GM10248 (cell line): ENCODE measurements at places on chromosomes 7 and 10.

DNA sequence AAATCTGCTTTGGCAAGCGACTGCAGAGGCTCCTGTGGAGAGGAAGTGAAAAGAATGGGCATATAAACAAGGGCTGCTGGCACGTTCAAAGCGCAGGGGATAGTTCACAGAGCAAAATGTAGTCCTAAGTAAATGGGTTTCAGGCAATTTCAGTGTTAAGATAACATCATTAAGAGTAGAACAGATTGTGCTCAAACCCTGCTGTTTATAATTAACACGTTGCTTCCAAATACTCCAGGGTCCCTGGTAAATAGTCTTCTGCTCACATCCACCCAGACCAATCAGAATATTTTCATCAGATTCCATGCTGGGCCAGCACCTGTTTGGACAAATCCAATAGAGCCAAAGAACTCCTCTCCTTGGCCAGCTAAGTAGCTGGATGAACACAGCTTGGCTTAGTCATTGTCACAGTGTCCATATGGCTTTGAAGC lies 81.4 kb downstream of the ORC5 start:
- DNase-seq: no peak

GRCh38 chr7:681551-682307 lies 44.8 kb upstream of the DNAAF5 start:
- no peak for DNase-seq

DNA sequence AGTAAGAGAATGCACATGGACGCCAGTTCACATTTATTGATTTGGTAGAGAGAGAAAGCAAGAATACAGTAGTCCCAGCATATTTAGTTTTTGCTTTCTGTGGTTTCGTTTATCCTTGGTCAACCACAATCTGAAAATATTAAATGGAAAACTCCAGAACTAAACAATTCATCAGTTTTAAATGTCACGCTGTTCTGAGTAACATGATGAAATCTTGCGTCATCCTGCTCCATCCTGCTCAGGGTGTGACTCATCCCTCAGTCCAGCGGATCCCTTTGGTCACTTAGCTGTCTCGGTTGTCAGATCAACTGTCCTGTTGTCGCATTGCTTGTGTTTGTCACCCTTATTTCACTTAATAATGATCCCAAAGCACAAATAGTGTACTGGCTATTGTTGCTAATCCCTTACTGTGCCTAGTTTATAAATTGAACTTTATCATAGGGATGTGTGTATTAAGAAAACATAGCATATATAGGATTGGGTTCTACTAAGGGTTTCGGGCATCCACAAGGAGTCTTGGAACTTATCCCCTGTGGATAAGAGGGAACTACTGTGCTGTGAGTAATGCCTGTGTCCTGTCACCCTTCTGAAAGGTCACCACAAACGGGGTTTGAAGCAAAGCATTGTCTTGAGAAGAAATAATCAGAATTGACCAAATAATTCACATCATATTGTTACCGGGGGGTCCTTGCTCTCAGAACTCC lies 73.6 kb downstream of the OTUD1 start:
- no peak for DNase-seq

- no peak for DNase-seq
Measured at GRCh38 chr7:151867912-151868311, 9.0 kb downstream of the PRKAG2 start.

DNA sequence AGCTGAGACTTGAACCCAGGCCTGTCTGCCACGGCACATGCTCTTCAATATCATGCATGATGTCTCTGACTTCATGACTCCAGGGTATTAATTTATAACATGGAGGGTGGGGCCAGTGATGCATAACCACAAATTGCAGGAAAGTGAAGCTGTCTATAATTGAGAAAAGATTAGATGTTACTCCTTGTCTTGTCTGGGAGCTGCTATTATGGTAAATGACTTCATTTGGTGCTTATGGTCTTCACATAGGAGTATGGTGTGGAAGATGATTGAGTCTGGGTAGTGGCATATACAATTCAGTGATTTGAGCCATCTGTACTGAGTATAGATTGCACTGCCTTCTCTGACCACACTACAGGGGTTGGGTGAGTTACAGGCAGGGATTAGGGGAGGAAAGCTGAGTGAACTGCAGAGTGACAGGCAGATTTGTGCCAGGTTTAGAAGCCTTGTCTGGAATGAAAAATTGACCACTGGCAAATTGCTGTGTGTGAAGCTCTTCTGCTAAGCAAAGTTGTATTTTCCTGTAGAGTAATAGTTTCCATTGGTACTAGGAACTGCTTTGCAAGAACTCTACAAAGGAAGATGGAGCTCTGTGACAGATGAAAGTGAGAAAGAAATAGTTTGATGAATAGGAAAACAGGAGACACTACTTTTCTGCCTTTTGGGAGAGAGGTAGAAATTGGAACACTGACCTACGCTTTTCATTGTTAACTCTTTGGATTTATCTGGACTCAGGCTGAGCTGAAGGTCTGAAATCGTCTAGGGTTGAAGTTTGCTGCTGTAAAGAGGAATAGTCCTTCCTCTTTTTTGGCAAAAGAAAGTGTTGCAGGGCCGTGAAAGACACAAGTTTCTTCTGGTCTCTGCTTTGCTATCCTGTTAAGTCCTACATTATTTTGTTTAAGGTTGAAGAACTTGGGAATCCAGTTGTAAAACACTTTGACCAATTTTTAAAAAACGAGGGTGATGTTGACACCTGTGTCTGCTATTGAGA lies 2.7 kb downstream of the SND1 start:
- DNase-seq: no peak

DNA sequence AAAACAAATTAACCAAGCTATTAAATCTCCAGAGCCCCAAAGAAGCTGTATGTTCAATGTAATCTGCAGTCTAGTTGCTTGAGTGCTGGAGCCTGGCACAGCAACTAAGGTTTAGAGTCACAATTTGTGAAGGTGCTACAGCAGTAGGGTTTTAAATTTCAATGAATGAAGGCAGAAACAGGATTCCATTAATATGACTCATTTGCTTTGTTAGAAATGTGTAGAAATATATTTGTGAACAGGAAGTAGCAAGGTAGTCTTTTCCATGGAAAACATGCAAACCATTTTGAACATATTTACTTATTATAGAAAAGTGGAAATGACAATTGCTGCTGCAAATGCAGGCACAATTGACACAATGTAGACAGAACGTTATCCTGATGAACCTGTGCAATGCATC lies 149.0 kb upstream of the STEAP4 start:
- DNase-seq: no peak
